Neural crest cell (in vitro differentiated cells): ENCODE measurements at places on chromosomes 4 and X. TPM values are rescaled to one million over a fixed set of nuclear protein-coding genes. Genes with fewer than 3 reads are reported as not detected.

GRCh38 chr4:147909225-147909624, 177.3 kb downstream of the ARHGAP10 start:
- DNase-seq, result no peak

DNA sequence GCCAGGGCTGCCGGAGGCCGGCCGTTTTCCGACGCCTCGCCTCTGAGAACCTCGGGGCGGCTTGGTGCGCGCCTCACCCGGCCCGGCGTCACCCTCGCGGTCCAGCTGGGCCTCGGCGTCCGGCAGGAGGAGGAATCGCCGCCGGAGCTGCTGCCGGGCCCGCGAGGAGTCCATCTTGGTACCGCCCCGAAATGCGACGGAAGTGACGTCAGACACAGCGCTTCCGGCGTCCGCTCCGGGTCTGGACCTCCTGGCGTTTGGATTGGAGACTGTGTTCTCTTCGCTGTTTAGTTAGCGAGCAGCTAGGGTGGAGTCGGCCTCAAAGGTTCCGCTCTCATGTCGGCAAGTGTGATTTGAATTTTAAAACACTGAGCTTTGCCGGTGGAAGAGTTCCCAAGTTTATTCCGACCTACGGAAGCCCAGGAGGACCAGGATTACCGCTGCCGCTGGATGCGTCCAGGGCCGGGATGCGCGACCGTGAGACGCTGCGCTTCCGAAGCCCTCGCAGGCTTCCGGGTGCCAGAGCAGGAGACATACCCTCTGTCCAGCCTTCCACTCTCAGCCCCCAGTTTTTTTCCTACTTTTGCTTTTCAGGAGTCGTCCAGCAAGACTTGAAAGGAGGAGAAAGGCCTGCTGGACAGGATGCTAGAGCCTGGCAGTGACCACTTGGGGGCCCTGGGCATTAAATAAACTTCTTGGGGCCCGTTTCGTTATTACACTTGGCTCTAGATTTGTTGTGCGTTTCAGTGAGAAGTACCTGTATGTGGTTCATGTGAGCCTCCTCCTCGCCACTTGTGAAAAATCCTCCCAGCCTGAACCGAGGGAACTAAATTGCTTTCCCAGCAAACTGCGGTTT, at the start of gene TMEM128:
TSS of gene TMEM128 (minus strand) at position 195 of the 856 bp plus-strand sequence. CDS start at position 174, 21 bp downstream.
- peak; percentile 88 for DNase-seq

DNA sequence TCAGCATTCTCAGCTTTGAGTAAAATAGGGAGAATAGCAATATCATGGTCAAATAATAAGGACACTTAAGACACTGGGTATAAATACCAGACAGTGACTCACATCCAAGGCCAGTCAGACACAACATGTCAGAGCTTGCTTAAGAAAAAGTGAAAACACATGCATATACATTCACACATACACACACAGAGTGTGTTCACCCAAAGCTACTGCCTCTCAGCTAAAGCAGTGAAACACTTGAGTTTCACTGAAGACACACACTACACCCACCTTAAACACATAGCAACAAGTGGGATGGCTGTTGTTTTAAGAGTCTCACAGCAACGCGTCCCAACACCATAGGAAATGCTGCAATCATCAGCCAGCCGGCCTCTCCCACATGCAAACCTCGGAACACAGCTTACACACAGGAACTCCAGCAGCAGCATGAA, 14.4 kb downstream of the SHROOM4 start:
- no peak for DNase-seq

The CUL4B gene
- total RNA-seq, result 46.7 and 52.2 TPM in 2 replicates

DNA sequence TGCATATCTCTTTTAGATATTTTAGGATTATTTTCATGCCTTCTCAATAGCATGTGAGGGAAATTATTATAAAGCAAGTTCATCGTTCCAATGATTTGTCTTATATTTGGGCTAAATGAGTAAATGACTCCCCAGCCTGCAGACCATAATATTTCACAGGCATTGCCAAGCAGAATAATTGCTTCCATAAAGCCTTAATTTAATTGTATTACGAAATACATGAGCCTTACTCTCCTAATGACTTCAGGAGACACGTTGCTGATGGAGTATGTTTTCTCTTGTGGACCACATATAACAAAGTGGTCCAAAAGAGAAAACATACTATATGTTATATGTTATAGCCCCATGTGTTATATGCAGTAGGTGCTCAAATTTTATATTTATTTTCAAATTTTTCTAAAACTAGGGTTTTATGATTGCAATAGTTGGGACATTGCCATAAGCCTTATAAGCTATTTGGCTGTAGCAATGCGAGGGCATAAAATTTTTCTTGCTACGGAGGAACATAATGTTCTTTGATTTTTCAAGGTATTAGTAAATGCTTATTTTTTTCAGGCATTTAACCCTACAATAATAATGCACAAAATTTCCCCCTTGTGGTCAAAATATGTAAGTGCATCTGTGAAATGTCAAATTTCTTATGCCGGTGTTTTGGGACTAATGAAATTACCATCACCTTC, 26.2 kb upstream of the TMPRSS11D start:
- DNase-seq, result no peak

DNA sequence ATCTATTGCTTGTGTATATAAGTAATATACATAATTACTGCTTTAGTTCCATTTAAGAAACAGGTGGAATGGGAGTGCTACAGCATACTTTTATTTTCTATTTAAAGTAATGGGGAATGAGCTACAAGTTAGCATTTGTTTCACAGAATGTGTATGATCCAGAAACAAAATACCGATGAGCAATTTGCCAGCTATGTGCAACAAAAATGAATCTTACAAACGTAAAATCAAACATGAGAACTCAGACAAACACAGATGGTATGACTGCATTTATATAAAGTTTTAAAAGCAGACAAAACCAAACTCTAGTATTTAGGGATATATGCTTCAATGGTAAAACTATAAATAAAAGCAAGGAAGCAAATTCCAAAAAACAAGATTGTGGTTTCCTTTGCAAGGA, 141.7 kb downstream of the PAPSS1 start:
- DNase-seq, result no peak

DNA sequence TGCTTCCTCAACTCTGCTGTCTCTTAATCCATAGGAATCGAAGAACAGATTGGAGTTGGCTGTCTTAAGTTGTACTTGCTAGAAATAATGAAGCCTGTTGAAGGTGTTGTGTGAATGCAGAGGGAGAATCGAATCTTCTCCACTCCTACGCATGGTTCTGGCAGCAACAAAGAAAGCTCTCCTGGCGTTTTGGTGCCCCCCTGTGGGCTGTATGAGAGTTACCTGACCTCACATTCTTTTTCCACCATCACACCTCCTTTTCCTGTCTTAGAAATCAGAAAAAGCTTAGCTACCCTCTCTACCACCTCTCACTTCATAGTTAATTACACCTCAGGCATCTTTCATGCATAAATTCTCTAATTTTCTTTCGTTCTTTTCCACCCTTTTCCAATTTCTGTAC, 16.3 kb downstream of the KLF8 start:
- peak; percentile 30 for DNase-seq

GRCh38 chr4:181756451-181757095, 486.6 kb upstream of the TENM3 start:
- DNase-seq, result no peak

GRCh38 chr4:173273941-173274340, 60.2 kb downstream of the HMGB2 start:
- no peak for DNase-seq

The TEX13B gene
- not detected in 2 replicates for total RNA-seq

The RFC1 gene
- total RNA-seq, result 69.3 and 77.4 TPM in 2 replicates
